ENCODE measurements at places on chromosomes 6 and 20.

- DNase-seq = no peak
Measured at GRCh38 chr6:143845033-143845432, 1.9 kb downstream of the LTV1 start.

DNA sequence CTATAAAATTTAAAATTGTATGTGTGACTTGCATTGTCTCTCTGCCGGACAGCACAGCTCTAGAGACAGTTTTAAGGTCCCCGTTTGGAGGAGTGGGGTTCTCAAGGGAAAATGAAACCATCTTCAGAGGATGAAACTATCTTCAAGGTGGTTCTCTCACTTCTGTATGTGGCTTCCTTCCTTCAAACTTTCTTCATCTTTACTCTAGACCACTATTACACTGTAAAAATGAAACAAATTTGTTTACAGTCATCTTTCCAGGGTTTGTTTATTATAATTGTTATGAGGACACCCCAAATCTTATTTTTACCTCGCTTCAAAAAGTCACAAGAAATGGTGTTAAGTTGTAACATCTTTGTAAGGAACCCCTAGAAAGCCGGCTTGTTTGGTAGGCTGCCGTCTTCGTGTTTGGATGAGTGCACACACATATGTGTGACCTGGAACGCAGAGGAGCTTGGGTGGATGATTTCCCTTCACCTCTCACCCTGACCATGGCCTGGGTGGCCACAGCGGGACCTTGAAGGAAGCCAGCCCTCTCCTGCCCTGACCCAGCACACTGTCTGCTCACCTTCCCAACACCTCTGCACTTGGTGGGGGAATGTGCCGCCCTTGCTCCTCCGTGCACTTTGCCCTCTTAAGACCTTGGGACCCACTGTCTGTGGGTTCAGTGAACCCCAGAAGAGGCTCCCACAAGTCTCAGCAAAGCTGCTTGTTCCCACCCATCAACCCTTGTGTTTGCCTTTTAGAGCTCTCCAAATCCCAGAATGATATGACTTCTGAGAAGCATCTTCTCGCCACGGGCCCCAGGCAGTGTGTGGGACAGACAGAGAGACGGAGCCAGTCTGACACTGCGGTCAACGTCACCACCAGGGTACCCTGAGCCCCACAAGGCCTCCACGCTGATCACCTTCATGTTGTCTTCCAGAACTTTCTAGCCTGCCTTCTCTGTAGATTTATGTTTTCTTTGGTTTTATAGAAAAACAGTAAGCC lies 67.8 kb downstream of the SYTL3 start:
- no peak for DNase-seq

DNA sequence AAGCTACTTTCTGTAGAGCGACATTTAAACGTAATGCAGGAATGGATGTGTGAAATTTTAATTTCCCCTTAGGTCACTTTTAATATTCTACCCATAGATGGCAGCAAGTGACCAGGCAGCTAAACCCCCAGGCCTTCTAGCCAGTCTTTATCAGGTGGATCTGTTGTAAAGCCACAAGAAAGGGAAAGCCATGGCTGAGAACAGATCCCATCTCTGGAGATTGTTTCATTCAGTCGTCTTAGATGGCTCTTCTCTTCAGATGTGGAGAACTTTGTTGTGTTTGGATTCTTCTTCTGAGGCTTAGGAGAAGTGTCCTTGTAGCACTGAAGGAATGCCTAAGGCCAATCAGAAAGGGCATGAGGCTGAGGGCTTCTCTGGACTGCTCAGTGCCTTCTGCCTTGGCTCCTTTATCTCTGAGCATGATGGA lies 15.8 kb upstream of the RNF182 start:
- peak; percentile 66 for DNase-seq

DNA sequence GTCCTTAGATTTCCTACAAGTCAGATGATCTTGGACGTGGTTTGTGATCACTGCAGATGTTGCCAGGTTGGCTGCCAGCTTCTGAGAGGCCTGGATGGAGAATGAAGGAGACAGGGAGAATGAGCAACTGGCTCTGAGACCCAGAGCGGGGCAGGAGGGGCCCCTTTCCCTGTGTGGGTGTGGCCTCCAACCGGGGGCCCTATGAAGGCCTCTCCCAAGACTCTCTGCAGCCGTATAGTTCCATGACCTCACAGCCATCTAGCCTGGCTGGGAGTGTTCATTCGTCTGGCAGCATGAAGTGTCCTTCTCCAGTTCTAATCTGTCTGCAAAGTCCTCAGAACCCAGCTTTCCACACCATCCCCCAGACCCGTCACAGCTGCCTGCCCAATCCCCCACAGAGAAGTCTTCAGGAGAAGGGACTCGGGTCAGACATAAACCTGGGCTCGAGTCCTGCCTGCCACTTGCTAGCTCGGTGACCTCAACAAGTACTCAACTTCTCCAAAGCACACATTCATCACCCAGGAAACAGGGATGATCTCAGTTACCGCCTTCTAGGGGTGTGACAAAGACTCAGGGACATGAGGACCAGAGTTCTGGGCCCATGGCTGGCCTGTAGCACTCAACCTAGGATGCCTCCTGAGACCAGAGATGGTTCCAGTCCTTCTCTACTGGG lies 122.6 kb downstream of the EDN3 start:
- no peak for DNase-seq

- no peak for DNase-seq
Measured at GRCh38 chr20:17586250-17586649, 16.4 kb downstream of the DSTN start.

DNA sequence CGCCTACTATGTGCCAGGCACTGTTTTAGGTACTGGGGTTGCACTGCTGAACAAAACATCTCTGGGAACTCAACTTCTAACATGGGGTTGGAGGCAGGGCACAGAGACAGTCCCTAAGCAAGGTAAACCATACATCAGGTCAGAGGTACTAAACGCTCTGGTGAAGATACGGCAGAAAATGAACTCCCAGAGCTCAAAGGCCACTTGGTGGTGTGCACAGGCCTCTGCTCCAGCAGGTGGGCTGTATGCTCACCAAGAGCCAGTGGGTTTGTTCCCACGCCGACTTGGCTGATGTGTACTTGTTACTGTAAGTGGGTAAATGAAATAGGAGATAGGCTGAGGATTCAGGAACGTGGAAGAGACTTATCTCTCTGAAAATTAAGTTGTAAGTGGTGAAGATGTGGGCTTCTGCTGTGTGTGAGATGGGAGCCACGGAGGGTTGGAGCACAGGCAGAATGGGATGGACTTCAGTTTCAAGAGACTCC lies 133.4 kb downstream of the PREX1 start:
- DNase-seq = no peak

GRCh38 chr6:24822696-24823095 lies 24.0 kb upstream of the ARMH2 start:
- DNase-seq = no peak

Data from LoVo (cell line).